Stimulated activated CD4-positive, alpha-beta T cell treated with anti-CD3 and anti-CD28 coated beads, TNF-alpha, amount 100 ng/mL, for 1 hour (primary cell): ENCODE measurements at places on chromosomes 11 and 22.

DNA sequence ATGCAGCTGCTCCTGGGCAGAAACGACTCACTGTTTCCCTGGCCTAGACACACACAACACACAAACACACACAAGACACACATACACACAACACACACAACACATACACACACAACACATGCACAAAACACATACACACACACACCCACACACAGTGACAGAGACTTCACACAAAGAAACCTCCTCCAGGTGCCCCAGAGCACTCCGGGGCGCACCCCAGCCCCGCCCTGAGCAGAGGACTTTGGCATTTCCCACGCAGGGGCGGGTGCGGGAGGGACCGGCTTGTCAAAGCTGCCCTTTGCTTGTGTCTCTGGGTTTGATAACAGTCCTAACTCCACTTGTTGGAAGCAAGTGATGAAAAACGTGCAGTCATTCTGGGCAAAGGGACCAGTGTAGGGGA, 6.5 kb downstream of the APOBEC3A start:
- DNase-seq: no peak

DNA sequence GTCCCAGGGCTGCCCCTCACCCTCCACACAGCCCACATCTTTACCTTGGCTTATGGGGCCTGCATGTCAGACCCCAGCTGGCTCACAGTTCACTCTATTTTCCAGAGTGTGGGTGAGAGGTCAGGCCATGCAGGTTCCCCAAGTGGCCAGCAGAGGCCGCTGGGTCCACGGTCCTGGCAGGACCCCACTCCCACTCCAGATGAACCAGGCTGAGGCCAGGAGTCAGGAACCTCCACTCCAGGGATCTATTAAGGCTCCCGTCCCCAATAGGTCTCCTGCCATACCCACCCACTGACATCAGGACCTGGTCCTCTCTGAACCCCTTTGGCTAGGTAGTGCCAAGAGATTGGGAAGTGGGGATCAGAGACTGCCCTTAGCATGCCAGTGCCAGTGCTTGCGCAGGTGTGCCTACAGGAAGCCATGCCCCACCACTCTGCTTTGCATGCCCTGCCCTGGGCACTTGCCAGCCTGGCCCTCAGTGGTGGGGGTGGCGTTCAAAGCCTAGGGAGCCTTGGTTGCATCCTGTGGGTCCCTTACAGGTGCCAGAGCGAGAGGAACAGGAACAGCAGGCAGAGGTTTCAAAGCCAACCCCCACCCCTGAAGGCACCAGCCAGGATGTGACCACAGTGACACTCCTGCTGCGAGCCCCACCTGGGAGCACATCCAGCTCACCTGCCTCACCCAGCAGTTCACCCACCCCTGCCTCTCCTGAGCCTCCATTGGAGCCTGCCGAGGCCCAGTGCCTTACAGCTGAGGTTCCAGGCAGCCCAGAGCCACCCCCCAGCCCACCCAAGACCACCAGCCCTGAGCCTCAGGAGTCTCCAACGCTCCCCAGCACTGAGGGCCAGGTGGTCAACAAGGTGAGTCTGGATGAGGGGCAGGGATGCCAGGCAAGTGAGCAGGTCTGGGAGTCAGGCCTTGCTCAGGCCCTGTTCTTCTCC, 8.3 kb downstream of the SMTN start:
- no peak for DNase-seq

- DNase-seq: no peak
Measured at GRCh38 chr11:65500387-65501185, 1.7 kb downstream of the MALAT1 start.

DNA sequence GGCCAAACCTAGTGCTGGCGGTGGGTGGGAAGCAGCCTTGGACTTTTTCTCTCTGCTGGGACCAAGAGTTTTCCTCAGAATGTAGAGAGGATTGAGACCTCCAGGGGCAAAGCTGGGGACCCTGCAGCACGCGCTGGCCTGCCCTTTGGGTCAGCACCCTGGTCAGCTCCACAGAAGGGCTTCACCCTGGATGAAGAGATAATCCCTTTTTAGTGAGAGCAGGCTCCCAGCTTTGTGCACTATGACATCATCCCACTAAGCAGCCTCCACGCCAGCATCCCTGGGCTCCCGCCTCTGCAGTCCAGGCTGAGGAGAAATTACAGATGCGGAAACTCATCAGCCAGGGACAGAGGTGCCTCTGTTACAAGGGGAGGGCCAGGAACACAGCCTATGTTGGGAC, 23.5 kb downstream of the DRICH1 start:
- DNase-seq: no peak

GRCh38 chr11:12005476-12005875, 3.0 kb downstream of the DKK3 start:
- no peak for DNase-seq
